ENCODE measurements at places on chromosomes 5 and 9. TPM values are rescaled to one million over a fixed set of nuclear protein-coding genes. Genes with fewer than 3 reads are reported as not detected.

DNA sequence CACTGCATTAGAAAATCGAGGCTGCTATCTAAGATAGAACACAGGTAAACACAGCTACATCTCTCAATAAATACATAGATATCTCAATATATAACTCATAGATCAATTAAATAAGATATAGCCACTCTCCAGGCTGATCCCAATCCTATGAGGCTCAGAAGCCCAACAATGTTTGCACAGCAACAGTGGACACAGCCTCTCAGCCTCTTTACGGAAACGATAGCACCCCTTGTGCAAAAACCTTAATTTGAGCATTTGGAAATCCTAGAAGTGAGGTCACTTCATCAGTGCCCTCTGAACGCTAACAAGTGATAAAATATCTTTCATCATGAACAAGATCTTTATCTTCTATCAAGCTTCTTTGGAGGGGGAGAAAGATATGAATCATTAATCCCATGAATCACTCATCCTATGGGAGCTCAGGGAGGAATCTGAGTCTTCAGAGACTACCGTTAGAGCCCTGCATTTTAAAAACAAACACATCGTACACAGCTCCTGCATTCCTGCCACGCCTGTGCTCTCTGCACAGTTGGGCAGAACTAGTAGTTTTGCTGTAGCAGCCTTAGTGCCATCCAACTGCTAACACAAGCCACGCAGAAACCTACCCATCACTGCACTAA lies 71.4 kb downstream of the MED27 start:
- DNase-seq: no peak

DNA sequence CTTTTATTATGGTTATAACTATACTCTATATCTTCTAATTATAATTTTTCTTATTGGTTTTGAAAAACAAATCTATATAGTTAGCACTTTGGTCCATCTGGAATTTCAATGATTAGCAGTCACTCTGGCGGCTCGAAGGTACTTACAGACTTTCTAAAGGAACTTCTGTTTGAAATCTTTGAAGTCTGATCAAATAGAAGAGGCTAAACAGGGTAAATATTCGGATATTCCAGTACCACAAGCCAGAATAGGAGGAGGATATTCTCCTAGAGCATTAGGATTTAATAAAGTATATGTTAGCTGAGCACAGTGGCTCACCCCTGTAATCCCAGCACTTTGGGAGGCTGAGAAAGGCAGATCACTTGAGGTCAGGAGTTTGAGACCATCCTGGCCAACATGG lies 38.7 kb upstream of the HSD17B3 start:
- no peak for DNase-seq

DNA sequence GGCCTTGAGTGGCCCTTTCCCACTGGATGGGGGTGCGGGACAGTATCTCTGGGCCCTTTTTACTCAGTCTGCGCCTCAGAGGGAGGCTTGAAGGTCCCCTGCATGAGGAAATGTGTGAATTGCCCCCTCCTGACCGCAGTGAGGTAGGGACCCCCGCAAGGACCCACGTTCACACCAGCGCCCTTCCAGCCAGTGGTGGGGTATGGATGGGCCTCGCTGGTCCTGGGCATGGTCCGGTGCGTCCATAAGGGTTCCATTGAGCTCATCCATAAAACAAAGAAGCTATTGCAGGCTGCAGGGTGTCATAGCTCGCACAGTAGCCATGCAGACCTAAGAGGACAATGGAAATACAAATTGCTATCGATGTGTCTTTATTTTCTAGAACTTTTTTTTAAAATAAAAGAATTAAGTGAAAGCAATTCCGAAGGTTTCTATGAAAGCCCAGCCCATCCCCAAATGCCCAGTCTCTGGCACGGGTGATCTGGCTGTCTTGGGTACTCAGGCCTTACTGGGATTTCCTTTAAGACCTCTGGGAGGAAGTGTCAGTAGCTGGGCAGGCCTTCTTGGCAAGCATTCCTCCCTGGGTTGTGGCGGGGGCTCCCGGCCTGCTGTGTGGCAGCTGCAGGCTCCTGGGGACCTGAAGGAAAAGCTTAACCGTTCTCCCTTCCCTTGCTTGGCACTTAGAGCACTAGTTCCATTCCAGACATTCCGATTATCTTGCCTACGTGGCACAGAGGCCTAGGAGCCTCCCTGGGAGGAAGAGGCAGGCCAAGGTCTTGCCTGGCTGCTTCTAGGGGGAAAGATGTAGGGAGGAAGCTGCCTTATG lies 1.5 kb upstream of the SEMA5A start:
- no peak for DNase-seq

DNA sequence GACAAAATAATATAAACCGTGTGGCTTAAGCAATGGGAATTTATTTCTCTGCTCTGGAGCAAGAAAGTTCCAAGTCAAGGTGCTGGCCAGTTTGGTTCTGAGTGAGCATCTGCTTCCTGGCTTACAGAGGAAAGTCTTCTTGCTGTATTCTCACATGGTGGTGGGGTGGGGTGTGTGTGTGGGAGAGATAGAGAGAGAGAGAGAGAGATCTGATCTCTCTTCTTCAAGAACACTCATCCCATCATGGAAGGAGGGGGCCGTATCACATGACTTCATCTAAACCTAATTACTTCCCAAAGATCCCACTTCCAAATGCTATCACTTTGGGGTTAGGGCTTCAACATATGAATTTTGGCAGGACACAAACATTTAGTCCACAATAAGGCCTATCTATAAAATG lies 91.2 kb downstream of the PRR16 start:
- DNase-seq: no peak

DNA sequence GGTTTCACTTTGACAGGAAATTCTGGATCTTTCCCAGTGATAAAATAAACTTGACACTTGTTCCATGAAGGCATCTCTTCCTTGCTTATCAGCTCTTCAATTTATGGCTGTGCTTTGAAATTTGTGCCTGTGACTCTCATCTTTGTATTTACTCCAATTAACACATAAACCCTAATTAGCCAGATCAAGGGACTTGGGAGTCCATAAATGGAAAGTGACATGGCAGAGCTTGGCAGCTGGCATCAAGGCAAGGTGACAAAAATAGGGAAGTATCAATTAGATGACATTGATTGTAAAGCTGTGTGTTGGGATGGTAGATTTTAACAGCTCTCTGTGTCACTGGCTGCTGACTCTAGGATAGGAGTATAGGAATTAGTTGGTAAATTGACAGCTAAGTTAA lies 133.9 kb downstream of the PBX3 start:
- DNase-seq: no peak

DNA sequence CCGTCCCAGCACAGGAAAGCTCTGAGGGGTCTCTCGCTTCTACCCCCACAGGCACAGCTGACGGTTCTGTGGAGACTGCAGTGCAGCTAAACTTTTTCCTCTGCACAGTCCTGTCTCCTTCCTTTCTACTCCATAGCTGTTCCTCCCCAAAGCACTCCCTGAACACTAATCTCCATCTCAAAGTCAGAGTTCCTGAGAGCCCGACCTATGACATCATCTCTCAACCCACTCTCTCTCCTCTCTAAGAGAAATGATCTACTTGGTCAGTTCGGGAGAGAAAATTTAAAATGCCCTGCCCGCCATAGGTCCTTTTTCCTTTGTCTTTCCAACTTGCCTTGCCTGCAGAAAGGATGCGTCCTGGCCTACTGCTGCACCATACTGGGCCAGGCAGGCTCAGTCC lies 90.6 kb downstream of the FANCC start:
- no peak for DNase-seq

FCN1 gene
- 1.9 TPM for total RNA-seq

OR1Q1 gene
- not detected for total RNA-seq

All from urinary bladder (tissue), 4 donors.